Activated CD8-positive, alpha-beta memory T cell treated with anti-CD3 and anti-CD28 coated beads, Interleukin-2, amount 50 U/mL, for 48 hours (primary cell): ENCODE measurements at places on chromosomes 2 and 18.

DNA sequence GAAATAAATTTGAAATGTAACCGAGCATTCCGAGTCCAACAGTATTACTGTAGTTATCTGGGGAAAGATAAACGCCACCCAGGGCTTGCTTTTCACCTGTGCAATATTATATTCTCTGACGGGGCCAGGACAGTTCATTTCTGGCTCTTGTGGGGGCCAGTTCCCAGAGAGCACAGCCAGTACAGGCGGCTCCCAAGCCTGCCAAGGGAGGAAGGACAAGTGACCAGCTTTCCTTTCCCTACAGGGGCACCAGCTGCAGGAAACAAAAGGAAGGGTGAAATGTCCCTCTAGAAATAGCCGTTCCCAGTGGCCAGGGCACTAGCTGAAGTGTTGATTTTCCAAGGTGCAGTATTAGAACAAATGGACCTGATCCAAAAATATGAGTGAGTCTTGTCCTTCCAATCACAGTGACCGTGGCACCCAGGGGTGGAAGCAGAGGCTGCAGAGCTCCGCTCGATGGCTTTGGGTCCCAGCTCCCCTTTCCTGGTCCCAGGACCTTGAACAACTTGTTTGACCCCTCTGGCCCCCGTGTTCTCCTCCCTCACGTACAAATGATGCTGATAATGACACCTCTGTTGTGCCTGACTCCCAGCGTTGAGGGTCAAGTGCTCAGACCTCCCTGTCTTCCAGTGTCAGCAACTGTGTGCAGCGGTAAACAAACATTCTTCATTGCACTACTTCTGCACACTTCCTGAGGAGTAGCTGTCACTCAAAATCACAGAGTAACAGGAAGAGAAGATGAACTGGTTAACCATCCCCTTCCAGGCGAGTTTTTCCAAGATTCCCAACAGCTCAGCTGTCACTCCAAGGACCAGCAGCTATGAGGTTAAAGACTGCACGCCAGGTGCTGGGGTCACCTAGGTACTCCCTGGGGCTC is 40.9 kb downstream of the GYPC start:
- no peak for DNase-seq

- DNase-seq = no peak
Observed at GRCh38 chr18:76265497-76266235, 229.4 kb downstream of the ZNF516 start.

GRCh38 chr2:57720728-57721627 is 325.6 kb upstream of the VRK2 start:
- peak; percentile 54 for DNase-seq

DNA sequence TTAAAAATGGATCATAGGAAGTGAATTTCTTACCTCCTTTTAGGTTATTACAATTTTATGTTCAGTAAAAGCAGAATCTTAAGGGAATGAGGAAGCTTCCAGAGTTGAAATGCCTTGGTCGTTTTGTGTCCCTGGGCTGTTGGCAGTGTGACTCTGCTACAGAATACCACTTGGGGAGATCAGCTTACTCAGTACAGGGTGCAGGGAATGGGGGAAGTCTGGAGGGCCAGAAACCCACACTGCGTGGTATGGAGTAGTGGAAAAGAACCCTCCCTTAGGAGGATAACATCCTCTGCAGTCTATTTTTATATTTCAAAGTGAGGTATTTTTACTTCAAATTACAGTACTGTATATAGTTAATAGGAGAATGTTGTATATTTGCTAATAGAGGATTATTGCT is 51.1 kb downstream of the R3HDM1 start:
- DNase-seq = no peak

DNA sequence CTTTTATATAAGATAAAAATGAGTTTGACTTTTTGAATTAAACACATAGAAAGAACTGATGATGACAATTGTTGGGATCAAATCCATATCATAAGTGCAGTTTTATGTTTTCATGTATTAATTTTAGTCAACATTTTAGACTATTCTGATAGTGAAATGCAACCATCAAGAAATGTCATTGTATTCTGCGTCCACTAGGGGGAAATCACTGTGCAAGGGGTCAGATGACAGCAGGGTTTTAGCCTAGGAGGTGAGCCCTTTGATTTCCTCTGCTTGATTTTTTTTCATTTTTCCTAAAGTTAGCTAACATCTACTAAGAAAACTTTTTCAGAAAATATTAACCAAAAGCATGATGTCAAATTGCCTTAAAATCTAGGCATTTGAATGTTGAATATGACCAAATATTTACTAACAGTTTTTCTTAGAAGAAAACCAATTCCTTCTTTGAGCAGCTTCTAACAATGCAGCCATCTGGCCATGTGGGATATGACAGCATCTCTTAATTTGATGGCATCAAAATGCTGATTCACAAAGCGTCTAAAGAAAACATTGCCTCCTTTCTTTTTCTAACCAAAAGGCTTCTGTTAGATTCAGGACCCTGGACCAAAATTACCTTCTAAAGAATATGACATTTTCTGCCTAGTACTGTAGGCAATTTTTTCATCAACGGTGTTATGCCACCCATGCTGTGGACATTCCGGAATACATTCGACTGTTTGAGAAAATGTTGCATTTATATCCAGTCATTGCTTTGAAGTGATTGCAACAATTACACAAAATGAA is 141.5 kb downstream of the SPHKAP start:
- DNase-seq = no peak

DNA sequence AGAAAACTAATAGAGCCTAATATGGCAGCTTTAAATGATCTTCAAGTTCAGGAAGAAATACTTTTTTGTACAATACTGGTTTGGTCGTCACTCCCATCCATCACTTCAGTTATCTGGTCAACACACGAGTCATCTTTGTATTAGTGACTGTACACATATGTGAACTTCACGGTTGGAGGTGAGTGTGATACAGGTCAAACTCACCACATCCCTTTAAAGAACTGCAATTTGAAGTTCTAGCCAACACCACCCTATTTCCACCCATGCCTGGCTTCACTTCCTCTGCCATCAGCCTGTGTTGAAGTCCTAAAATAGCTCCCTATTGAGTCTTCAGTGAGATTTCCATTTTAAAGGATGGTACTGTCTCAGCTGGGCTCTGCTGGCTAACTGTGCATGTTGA is 361.9 kb downstream of the TXNL1 start:
- no peak for DNase-seq

DNA sequence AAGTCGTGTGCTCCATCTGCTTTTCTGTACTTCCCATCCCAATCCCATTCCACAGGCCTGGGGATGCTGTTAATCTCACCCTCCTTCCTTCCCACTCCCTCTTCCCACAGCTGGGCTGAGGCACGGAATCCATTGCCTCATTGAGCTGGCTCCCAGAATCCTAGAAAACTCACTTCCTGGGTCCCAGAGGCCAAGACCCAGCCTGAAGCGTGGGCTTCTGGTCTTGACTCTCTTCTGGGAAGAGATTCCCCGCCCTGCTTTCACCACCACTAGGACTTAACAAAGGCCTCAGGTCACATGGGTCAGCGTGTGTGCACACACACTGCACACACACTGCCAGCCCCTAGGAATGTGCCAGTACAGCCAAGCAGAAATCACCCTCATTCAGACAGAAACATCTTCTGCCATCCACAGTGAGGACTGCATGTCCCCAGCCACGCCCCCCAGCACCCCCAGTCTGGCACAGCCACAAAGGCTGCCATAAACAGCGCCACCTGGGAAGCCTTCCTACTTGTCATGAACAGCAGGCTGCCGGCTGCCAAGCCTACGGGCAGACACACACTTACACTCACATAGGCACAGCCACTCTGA is 165.8 kb downstream of the TNS1 start:
- no peak for DNase-seq

DNA sequence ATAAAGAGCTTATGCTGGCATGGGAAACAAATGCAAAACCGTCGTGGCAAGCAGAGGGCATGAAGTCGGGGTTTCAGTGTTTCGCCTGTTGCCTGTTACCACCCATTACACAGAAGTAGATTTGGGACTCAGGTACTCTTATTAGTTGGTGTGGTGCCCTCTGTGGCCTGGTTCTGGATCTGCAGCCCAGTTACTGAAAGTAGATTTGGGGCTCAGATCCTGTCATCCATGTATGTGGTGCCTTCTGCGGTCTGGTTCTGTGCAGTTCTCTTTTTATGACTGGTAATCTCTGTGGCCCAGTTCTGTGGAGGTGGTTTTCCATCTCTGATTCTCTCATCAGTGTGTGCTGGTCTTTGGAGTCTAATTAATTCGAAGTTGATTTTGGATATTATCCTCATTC is 45.2 kb downstream of the ADNP2 start:
- no peak for DNase-seq

- no peak for DNase-seq
Observed at GRCh38 chr2:241226723-241227572, 38.5 kb downstream of the ANO7 start.

- no peak for DNase-seq
Observed at GRCh38 chr2:137009953-137010352, 244.6 kb downstream of the THSD7B start.

- DNase-seq = no peak
Observed at GRCh38 chr2:222305516-222306392, 7.0 kb upstream of the PAX3 start.

DNA sequence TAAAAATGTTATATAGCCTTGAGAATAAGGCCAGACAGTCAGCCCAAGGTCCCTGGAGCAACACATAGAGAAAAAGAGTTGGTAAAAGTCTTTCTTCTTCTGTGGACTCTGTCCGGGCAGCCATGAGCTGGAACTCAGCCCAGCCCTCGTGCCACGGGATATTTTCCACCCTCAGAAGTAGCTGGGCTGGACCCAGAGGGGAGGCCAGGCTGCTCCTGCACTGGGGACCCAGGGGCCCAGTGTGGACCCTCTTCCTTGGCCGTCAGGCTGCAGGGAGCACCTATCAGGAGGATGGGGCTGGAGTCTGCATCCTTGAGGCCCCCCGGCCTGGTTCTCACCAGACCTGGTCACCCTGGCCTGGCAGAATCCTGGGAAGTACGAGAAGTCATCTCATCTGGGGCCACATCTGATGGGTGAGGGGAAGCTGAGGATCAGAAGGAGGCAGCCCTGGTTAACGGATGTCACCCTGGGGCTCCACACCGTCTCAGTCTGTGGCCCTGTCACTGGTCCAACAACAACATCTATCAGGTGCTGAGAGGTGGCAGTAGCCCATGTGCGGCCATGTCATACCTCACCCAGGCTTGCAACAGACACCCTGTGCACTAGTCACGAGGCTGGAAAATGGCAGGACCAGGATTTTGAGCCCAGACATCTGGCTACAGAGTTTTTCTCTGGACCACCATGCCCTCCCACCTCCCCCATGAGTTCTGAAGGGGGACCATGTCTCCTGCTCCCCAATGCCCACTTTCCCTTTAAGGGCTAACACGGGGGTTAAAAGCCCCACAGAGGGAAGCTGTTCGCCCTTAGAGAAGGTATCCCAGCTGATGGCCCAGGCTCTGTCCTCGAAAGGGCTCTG is 33.0 kb downstream of the SDC1 start:
- DNase-seq = no peak

- DNase-seq = peak; percentile 42
Observed at GRCh38 chr2:10487081-10487740, 39.1 kb upstream of the ODC1 start.
